Omental fat pad (tissue), 4 donors: ENCODE measurements at places on chromosomes 12 and 14. TPM values are rescaled to one million over a fixed set of nuclear protein-coding genes. Genes with fewer than 3 reads are reported as not detected.

Gene ITGB7
- total RNA-seq = 2.2 TPM

Gene PRPF39
- total RNA-seq = 28.7 TPM

Gene KRT80
- total RNA-seq = not detected

Gene ZDHHC22
- total RNA-seq = not detected

Gene SMOC1
- 1.0 TPM for total RNA-seq

Gene CCDC38
- total RNA-seq = not detected

Gene ETV6
- total RNA-seq = 21.4 TPM

Gene R3HDM2
- 24.2 TPM for total RNA-seq

Gene KRT6C
- total RNA-seq = not detected

Gene CLEC6A
- not detected for total RNA-seq

Gene HCAR2
- total RNA-seq = 5.5 TPM

Gene GALNT9
- total RNA-seq = 52.7 TPM

Gene PARPBP
- total RNA-seq = 4.9 TPM

Gene RAD9B
- 0.31 TPM for total RNA-seq

Gene PIWIL1
- 0.79 TPM for total RNA-seq

Gene KCNH3
- 0.74 TPM for total RNA-seq

Gene P2RX7
- total RNA-seq = 7.1 TPM

Gene POLR3B
- 10.9 TPM for total RNA-seq

Gene ASCL1
- total RNA-seq = 1.4 TPM

Gene DBX2
- total RNA-seq = 0.12 TPM

Gene NTS
- total RNA-seq = 25.1 TPM

Gene WASHC3
- total RNA-seq = 95.4 TPM

Gene TMEM229B
- total RNA-seq = 1.8 TPM
